Activated effector memory CD4-positive, alpha-beta T cell treated with Interleukin-2 at 50 U/mL for 16 hours (primary cell): ENCODE measurements at places on chromosomes 16 and 17.

DNA sequence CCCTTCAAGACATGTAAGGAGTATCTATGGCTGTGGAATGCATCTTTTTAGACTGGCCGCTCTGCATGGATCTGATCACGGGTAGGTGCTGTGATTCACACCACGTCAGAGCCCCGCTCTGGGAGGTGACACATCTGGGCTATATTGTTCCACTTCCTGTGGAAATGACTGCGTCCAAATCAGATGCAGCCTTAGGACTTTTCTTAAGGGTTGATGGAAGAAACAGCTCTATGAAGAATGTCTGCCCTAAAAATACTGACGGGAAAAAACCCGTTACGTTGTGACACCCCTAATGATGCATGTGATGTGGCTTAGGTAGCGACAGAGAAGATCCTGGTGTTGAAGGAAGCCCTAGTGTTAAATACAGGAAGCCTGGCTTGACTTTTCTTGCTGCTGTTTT is 12.2 kb downstream of the BANP start:
- peak; percentile 32 for DNase-seq

DNA sequence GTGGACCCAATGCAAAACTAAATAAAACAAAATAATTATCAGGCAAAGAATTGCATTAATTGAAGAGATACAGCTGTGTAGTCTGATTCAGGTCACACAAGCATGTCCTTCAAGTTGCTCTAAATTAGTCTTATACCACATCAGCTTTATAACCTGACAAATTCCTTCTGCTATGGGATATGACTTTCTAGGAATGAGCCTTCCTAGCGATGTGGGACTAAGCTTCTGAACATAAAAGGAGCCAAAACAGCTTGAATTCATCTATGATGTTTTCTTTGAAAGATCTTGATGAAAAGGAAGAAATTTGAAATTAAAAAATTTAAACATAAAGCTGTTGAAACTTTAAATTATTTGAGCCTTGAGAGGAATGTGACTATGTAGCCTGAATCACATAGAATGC is 1409.1 kb downstream of the CDH11 start:
- no peak for DNase-seq

- no peak for DNase-seq
These were observed 23.1 kb downstream of the CREBBP start for GRCh38 chr16:3857189-3858043.

GRCh38 chr16:23987443-23987842 is 151.7 kb downstream of the PRKCB start:
- no peak for DNase-seq

GRCh38 chr16:55656691-55657092 is 904 bp downstream of the SLC6A2 start:
- no peak for DNase-seq

GRCh38 chr17:41863074-41863848 is 2.0 kb downstream of the KLHL11 start:
- peak; percentile 2 for DNase-seq

DNA sequence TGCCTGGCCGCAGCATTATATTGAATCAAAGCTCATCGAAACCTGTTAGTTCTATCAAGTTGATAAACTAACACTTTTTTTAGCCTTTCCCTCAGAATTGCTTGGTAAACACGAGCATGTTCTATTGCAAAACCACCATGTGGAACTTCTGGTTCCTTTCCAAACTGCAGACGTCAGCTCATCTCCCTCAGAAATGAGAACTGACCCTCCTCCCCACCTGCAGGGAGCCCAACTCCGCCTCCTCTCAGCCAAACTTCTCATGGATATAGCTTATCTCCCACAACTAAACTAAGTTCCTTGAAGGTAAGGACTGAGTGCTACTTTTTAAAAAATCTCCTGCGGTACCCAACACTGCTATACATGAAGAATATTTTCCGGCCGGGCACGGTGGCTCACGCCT is 6.7 kb downstream of the SHMT1 start:
- DNase-seq, result no peak

- DNase-seq, result no peak
These were observed 41.4 kb downstream of the KSR1 start for GRCh38 chr17:27497696-27498095.

DNA sequence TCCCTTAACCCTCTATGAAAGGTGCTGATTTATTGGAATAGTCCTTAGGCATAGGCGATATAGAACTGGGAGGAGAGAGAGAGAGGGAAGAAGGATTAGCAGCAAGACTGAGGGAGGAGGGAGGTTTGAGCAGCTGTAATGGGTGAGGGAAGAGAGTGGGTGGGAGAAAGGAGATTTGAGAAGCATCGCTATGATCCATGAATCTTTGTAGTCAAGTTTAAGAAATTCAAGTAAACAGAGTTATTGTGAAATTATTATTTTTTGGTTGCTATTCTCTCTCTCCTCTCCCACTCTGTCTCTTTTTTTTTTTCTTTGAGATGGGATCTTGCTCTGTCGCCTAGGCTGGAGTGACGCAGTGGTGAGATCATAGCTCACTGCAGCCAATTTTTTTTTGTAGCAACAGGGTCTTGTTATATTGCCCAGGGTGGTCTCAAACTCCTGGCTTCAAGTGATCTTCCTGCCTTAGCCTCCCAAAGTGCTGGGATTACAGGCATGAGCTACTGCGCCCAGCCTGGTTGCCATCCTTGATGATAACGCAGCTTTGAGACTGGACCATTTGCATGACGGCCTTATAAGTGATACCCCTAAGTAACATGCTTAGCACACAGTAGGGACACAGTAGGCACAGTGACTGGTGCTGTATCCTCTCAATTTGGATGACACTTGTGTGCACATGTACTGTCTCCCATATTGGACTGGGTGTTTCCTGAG is 21.0 kb upstream of the TNS4 start:
- DNase-seq, result no peak

DNA sequence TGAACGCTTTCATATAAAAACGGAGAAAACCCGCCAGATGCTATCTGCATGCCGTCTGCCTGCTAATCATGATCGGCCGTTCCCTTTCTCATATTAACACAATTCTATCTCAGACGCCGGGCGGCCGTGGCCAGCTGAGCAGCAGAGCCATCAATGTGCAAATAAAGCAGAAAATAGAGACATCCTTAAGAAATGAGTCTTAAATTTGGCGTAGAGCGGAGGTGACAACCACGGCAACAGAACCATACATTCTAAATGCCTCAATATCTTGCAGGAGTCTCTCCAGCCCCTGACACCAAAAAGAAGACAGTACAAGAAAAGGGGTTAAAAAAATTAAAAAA is 2.7 kb upstream of the IRX5 start:
- DNase-seq, result no peak

GRCh38 chr17:73594025-73594424 is 50.2 kb downstream of the SDK2 start:
- DNase-seq, result no peak

GRCh38 chr16:65875381-65876055 is 491.0 kb upstream of the CDH5 start:
- no peak for DNase-seq

- no peak for DNase-seq
These were observed 141.3 kb downstream of the SALL1 start for GRCh38 chr16:51009813-51010212.

GRCh38 chr17:233473-233941 is 52.1 kb upstream of the DOC2B start:
- DNase-seq, result no peak

GRCh38 chr17:18108401-18109312 is at the start of gene MYO15A:
Gene MYO15A, plus strand, starts transcription at chr17:18108756. Its CDS starts 10,045 bp downstream, at chr17:18118801.
- no peak for DNase-seq

- DNase-seq, result no peak
These were observed 140.1 kb downstream of the CCDC182 start for GRCh38 chr17:57604771-57605674.

DNA sequence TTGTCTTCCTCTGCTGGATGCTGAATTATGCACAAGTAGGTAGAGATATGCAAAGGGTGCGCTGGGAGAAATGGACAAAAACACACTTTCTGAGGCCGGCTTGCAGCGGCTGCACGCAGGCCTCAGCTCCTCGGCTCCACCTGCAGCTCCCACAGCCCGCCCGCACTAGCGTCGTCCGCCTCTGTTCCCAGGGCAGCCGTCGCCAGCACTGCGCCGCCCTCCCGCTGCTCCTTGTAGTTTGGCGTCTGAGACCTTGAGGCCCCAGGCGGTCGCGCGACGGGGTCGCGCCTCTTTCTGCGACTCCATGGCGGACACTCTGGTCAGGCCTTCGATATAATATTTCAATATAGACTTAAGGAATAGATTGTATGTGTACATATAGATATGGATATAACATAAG is 24.8 kb downstream of the SLFN12 start:
- no peak for DNase-seq

GRCh38 chr16:181565-182021 is 1.3 kb downstream of the HBQ1 start:
- DNase-seq, result peak; percentile 75

DNA sequence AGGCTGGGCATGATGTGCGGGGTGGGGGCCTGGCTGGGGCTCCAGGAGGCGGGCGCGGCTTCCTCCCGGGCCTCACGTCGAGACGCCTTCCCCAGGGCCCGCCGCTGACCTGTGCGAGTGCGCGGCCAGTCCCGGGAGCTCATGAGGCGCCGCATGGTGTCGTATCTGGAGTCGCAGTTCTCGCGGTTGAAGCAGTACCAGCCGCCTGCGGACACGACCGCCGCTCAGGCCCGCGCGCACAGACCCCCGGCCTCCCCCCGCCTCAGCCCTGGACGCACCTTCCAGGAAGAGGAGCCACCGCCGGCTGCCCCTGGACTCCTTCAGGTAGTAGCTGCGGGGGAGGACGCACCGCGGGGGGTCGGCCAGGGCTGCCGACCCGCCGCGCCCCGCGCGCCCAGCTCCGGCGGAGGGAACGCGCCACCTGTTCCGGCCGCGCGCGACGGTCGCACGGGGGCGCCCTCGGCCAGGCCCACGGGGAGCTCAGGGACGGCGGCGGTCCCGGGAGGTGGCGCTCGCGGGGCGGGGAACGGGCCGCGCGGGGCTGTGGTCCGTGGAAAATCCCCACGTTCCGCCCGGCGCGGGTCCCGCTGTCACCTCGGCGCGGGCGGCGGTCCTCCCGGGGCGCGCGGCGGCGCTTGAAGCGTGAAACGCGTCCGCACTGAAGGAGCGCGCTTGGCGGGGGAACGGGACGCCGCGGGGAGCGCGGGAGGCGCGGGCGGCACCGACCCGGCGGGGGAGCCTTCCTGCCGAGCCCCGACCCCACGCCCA is 1.4 kb downstream of the NOTUM start:
- DNase-seq, result peak; percentile 74

DNA sequence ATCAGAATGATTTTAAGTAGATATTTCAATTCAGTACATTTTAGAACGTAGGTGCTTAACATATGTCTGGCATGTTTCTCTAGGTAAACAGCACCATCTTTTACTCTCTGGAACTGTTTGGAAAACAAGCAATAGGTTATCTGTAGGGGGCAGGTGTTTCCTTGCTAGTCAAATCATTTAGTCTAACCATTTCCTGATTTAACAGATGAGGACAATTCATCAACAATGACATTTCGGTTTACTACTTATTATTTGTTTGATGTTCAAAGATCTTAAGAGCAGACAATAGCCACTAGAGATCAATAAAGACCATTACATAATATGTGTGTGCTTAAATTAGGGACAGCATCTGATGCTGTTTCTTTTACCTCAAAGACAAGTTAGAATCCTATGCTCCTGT is 173.1 kb downstream of the CEP112 start:
- DNase-seq, result no peak

DNA sequence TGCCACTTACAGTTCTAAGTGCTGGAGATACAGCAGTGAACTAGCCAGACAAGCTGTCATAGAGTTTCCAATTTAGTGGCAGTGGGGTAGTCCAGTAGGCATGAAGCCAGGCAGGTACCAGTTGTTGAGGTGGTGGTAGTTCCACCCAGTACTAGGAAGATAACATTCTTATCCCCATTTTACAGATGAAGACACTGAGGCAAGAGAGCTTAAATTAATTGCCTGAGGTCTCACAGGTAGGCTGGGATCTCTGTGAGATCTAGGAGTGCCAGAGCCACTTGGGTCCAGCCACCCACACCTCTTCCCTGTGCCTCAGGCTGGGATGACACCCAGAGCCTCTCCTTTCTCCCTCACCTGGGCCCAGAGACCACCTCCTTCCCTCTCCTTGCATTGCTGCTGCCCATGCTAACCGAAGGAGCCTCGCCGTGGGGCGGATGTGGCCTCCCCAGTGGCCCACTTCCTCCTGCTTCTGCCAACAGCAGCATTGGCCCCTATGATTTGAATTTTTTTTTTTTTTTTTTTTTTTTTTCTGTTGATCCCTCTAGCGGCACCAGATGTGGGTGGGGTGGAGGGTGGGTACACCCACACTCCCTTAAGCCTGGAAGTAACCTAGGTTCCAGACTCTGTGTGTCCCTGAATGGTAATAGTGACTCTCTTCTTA is 114.0 kb downstream of the PRKCB start:
- DNase-seq, result peak; percentile 76

DNA sequence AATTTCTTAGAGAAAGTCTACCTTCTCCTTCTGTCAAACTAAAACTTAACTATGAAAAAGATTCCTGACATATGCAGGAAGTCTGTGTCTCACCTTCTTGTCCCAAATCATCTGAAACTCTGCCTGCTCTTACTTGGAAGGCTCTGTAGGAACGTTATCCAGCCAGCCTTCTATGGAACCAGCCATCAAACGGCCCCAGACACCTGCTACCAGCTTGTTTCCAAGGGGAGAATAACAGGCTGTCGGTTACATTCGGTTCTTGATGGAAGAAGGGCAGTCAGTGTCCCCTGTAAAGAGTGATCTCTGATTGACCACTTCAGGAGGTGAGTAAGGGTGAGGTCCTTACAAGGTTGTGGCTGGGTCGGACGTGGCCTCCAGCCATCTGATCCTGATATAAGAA is 1.7 kb downstream of the ADAMTS18 start:
- DNase-seq, result no peak

- DNase-seq, result no peak
These were observed 296.7 kb upstream of the FOXF1 start for GRCh38 chr16:86213437-86214205.

GRCh38 chr17:72829883-72830282 is 262.6 kb downstream of the SLC39A11 start:
- no peak for DNase-seq

GRCh38 chr17:28738680-28739384 is 5.0 kb upstream of the TRAF4 start:
- DNase-seq, result no peak

GRCh38 chr16:87361916-87362619 is 21.5 kb downstream of the FBXO31 start:
- no peak for DNase-seq

- DNase-seq, result no peak
These were observed 6.0 kb downstream of the HIC1 start for GRCh38 chr17:2060681-2061440.

GRCh38 chr17:64315032-64315490 is 52.0 kb upstream of the TEX2 start:
- no peak for DNase-seq

DNA sequence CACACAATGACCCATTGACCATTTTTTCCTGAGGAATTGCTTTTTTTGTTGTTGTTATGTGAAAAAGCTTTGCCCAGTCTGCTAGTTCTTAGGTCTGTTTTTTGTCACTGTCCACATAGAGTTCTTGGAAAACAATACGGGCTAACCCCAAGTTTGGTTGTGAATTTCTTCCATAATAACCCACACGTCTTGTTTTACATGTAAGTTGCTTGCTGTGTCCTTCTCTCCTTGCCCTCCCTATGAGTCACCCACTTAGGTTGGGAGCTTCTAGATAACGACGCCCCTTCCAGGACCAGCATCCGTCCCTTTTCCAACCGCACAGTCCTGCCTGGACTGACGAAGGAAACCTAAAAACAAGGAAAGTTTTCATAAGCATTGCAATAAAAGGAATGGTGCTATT is 175.3 kb upstream of the HS3ST3A1 start:
- DNase-seq, result no peak

GRCh38 chr16:7550096-7550495 is 217.5 kb downstream of the RBFOX1 start:
- DNase-seq, result no peak
